Activated CD4-positive, alpha-beta T cell treated with anti-CD3 and anti-CD28 coated beads, Interleukin-2, amount 10 ng/mL, durations not matched to agents 24 days and 14 days (primary cell): ENCODE measurements at places on chromosomes 5 and 9. TPM values are rescaled to one million over a fixed set of nuclear protein-coding genes. Genes with fewer than 3 reads are reported as not detected.

DNA sequence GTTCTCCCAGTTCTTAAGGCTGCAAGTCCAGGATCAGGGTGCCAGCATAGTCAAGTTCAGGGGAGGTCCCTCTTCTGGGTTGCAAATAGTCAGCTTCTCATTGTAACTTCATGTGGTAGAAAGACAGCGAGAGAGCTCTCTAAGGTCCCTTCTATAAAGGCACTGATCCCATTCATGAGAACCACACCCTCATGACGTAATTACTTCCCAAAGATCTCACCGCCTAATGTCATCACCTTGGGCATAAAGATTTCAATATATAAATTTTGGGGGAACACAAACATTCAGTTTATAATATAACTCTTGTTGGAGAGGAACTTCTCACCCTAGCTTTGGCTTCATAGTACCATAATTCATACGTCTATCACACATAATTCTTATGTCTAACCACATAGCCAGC lies 203.9 kb upstream of the VLDLR start:
- H3K4me1 ChIP-seq: no peaks in the 10 kb centered on the region
- no peaks in the 10 kb centered on the region for H3K36me3 ChIP-seq
- H3K27ac ChIP-seq: no peak overlapping the region
- H3K4me3 ChIP-seq: no peak overlapping the region
- no peaks in the 10 kb centered on the region for H3K27me3 ChIP-seq
- DNase-seq: no peak

DNA sequence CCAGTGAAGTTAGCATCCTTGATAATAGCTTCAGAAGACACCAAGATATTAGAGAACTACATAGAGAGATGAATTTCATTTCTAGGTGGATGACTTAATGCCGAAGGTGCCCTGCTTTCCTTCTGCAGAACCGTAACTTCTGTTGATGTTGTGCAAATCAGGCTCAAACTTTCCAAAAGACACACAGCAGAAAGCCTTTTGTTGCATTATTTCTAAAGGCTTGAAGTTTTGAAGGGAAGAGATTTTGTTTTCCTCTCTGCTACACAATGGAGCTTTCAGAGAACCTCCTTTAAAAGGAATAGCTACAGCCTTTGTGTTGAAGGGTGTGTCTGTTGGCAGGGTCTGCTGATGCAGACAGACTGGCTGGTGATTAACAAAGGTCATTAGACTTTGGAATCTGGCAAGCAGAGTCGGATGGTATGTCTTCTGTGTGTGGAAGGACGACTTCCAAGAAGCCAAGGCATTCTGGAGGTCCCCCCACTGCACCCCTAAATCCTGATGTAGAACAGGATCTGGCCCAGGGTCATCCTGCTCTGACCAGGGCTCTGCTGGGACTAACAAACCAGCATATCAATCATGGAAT lies 57.8 kb downstream of the ZNF462 start:
- no peak for DNase-seq
- peak overlapping the region; percentile 54 for H3K27ac ChIP-seq
- no peak overlapping the region for H3K4me3 ChIP-seq
- H3K36me3 ChIP-seq: no peaks in the 10 kb centered on the region
- no peaks in the 10 kb centered on the region for H3K4me1 ChIP-seq

- H3K27ac ChIP-seq: no peak overlapping the region
- no peak overlapping the region for H3K4me3 ChIP-seq
- H3K36me3 ChIP-seq: peaks cover 2% of the 10 kb centered on the region
- DNase-seq: no peak
Observed at GRCh38 chr5:135491552-135492318, 39.6 kb upstream of the TIFAB start.

Gene CCDC171
- 1.5 and 1.6 TPM in 2 replicates for total RNA-seq

Gene TBC1D2
- 1.6 and 1.8 TPM in 2 replicates for total RNA-seq

DNA sequence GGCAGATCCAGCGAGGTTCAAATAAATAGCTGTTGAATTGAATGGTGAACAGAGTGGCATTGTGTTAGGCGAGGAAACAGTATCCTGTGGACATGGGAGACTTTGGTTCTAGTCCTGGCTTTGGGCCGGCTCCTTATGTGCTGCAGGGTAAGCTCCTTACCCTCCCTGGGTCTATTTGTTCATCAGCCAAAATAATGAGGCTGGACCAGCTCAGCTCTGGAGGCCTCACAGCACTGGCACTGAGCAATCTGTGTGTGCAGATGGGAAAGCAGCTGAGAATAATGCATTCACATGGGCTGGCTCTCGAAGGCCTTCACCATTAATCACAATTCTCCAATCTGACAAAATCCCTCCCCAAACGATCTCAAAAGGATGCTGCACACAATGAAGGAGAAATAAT lies 81.9 kb downstream of the APBA1 start:
- DNase-seq: no peak
- no peaks in the 10 kb centered on the region for H3K4me1 ChIP-seq
- no peak overlapping the region for H3K27ac ChIP-seq

- H3K27me3 ChIP-seq: no peaks in the 10 kb centered on the region
- H3K4me3 ChIP-seq: no peak overlapping the region
- H3K36me3 ChIP-seq: peaks cover 11% of the 10 kb centered on the region
- no peak overlapping the region for H3K27ac ChIP-seq
Observed at GRCh38 chr5:134968055-134968454, 348 bp downstream of the CATSPER3 start.

GRCh38 chr5:127577458-127577857 lies 60.0 kb downstream of the PRRC1 start:
- H3K27ac ChIP-seq: no peak overlapping the region
- no peak for DNase-seq
- H3K27me3 ChIP-seq: peaks cover 16% of the 10 kb centered on the region
- peaks cover 2% of the 10 kb centered on the region for H3K4me1 ChIP-seq
- no peak overlapping the region for H3K4me3 ChIP-seq

Gene TLR4
- not detected in 2 replicates for total RNA-seq

- peak within 1 kb of the TSS; percentile 70 for H3K27ac ChIP-seq
- peak within 1 kb of the TSS; percentile 81 for H3K4me3 ChIP-seq
Observed at GRCh38 chr9:14313951-14314423, at the start of gene NFIB. NFIB (minus strand) TSS chr9:14314141; CDS start chr9:14313511, 630 bp downstream.

DNA sequence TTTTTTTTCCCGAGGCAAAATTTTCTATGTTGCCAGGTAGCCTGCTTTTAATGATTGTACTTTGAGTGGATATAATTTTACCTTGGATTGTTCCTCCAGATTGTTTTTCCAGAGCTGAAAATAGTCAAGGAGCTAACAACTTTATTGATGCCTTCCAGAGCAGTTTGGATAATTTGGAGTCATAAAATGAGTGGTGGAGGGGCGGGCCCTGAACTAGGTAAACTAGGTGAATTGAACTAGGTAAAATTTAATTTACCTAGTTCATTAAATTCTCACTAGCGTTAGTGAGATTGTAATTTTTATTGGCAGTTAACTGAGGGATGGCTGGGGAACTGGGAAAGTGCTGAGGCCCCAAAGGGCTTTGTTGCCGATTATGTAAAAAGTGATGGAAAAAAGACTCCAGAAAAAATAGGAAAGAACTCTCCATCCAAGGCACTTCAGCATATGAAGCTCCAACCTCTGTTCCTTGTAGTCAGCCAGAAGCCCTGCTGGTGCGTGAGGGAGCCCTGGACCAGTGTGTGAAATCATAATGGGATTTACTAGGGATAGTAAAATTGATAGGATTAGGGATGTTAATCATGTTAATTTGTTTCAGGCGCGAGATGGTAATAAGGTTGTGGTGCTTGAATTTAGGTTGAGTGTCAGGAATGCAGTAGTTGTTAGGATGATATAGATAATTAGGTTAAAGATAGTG lies 1.7 kb downstream of the DNAJC25 start:
- peak overlapping the region; percentile 98 for H3K4me3 ChIP-seq
- peaks cover 42% of the 10 kb centered on the region for H3K4me1 ChIP-seq
- no peak for DNase-seq
- peaks cover 22% of the 10 kb centered on the region for H3K36me3 ChIP-seq
- H3K27me3 ChIP-seq: no peaks in the 10 kb centered on the region

GRCh38 chr5:135204151-135204600 lies 170.1 kb upstream of the PITX1 start:
- no peak overlapping the region for H3K4me3 ChIP-seq
- H3K4me1 ChIP-seq: peaks cover 5% of the 10 kb centered on the region
- no peak for DNase-seq
- no peaks in the 10 kb centered on the region for H3K36me3 ChIP-seq
- H3K27ac ChIP-seq: no peak overlapping the region

DNA sequence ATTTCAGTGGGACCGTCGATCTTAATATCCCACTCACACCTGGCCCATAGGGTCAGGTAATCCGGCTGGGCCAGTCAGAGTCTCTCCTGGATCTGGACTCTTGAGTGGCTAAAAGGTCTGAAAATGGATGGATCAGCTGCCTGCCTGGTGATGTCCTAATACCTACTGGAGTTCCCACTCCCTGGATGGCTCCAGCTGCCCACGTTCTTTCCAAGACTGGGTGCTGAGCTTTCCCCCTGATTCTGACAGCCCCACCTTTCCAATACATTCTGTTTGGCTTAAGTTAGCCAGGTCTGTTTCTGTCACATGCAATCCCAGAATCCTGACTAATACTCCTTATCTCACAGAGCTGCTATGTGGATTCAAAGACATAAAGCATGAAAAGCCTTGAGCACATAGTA lies 10.2 kb downstream of the SH3PXD2B start:
- peaks cover 23% of the 10 kb centered on the region for H3K27me3 ChIP-seq
- H3K27ac ChIP-seq: no peak overlapping the region
- peaks cover 11% of the 10 kb centered on the region for H3K4me1 ChIP-seq
- DNase-seq: no peak
- H3K36me3 ChIP-seq: no peaks in the 10 kb centered on the region

GRCh38 chr9:38160613-38161215 lies 91.7 kb upstream of the SHB start:
- no peaks in the 10 kb centered on the region for H3K27me3 ChIP-seq
- no peak overlapping the region for H3K27ac ChIP-seq
- H3K4me1 ChIP-seq: peaks cover 3% of the 10 kb centered on the region
- no peak overlapping the region for H3K4me3 ChIP-seq
- peak; percentile 88 for DNase-seq
- H3K36me3 ChIP-seq: no peaks in the 10 kb centered on the region

DNA sequence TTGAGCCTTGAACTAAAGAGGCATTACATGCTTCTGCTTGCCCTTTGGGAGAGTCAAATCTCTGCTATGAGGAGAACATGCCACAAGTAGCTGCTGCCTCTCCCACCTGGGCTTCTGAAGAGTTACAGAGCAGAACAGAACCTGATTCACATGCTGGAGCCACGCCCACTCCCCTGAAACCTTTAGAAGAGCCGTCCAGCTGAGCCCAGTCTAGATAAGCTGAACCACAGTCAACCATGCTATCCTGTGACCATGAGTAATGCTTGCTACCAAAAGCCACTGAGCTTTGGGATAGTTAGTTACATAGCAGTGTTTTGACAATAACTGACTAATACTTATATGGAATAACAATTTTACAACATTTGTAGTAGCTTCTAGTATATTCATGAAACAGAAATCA lies 111.0 kb upstream of the VCAN start:
- no peak for DNase-seq
- no peaks in the 10 kb centered on the region for H3K27me3 ChIP-seq
- H3K4me1 ChIP-seq: no peaks in the 10 kb centered on the region
- no peak overlapping the region for H3K4me3 ChIP-seq
- no peak overlapping the region for H3K27ac ChIP-seq
- no peaks in the 10 kb centered on the region for H3K36me3 ChIP-seq

Gene DMRT3
- total RNA-seq: not detected in 2 replicates

- no peak overlapping the region for H3K4me3 ChIP-seq
Observed at GRCh38 chr9:137136881-137137607, 1.9 kb upstream of the GRIN1 start.

- no peak for DNase-seq
- H3K4me1 ChIP-seq: no peaks in the 10 kb centered on the region
- no peaks in the 10 kb centered on the region for H3K36me3 ChIP-seq
- H3K27ac ChIP-seq: no peak overlapping the region
- H3K4me3 ChIP-seq: no peak overlapping the region
Observed at GRCh38 chr9:133819923-133820322, 81.8 kb upstream of the SARDH start.

Gene ENTPD2
- 0.21 TPM in 1 of 2 replicates, not detected in the other for total RNA-seq

Gene OR13C9
- total RNA-seq: not detected in 2 replicates

DNA sequence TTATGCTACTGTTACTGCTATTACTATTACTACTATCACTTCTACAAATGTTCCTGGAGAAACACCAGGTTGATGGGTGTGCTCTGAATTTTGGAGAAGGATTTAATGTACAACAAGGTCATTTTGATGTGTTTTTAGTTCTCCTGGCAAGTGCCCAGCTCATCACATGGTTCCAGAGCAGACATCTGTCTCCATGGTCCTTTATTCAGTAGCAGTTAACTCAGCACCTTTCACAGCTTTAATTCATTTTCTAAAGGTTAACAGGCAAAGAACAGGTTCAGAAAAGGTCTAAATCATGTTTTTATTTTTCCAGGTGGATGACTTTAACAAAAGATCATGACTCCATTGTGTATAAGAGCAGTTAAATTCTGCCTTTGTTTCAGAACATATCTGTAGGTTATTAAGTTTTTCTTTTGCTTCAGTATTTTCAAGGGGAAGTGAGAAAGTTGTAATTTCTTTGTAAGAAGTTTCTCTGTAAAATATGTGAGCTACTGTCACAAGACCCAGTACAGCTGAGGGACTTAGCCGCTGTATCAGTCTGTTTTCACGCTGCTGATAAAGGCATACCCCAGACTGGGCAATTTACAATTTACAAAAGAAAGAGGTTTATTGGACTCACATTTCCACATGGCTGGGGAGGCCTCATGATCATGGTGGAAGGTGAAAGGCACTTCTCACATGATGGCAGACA lies 41.9 kb downstream of the MTRR start:
- peaks cover 50% of the 10 kb centered on the region for H3K36me3 ChIP-seq
- H3K27ac ChIP-seq: no peak overlapping the region
- no peak overlapping the region for H3K4me3 ChIP-seq

Gene STPG3
- total RNA-seq: 0.54 and 0.99 TPM in 2 replicates

DNA sequence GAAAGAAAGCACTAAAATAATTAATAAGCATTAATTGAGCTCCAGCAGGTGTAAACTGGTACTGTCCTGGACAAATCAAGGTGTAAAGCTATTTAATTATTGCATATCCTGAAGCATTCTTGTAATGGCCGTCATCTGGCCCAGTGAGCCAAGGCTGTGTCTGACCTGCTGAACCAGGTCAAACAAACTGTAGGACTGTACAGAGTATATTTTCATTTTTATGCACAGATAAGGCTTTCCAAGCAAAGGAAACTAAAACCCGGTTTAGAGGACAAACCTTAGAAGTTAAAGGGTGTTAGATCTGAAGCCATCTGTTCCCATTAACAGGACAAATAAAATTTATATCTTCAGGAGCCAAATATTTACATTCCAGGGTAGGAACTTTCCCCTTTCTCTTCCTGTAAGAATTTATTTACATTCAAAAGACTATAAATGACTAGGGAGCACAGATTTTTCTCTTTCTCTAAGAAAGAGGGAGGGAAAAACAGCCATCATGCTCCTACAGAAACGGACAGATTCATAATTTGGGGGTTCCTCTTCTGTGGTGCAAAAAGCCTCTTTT lies 69.8 kb downstream of the ESM1 start:
- no peak for DNase-seq
- H3K27ac ChIP-seq: no peak overlapping the region
- H3K4me3 ChIP-seq: no peak overlapping the region

- peaks cover 52% of the 10 kb centered on the region for H3K4me1 ChIP-seq
- H3K27ac ChIP-seq: no peak overlapping the region
- no peaks in the 10 kb centered on the region for H3K27me3 ChIP-seq
- peaks cover 68% of the 10 kb centered on the region for H3K36me3 ChIP-seq
- H3K4me3 ChIP-seq: no peak overlapping the region
Observed at GRCh38 chr9:72360324-72360723, 4.7 kb downstream of the ZFAND5 start.

Gene RAB3C
- not detected in 2 replicates for total RNA-seq
